ENCODE measurements at places on chromosomes 7 and 10.

DNA sequence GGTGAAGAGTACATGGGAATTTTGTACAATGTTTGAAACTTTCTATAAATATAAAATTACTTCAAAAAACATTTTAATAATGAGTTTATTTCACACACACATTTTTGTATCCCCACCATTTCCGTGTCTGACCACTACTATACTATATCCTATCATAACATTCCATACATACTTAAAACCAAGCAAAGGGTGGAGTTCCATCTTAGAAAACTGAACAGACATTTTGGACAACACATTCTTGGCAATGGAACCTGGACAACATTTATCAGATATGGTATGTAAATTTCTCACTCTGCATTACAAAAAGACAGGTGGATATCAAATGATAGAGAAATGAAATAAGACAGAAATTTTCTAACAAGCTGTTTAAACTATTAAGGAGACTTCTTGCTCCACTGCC lies 168.9 kb downstream of the TWIST1 start:
- no peak for DNase-seq

- DNase-seq, result no peak
Observed at GRCh38 chr10:89553064-89553734, 17.8 kb upstream of the SLC16A12 start.

GRCh38 chr7:1123715-1124114 lies 35.8 kb downstream of the GPER1 start:
- peak; percentile 45 for DNase-seq

GRCh38 chr7:156650042-156650441 lies 9.5 kb downstream of the RNF32 start:
- no peak for DNase-seq

- no peak for DNase-seq
Observed at GRCh38 chr7:5231811-5232484, 41.9 kb downstream of the WIPI2 start.

DNA sequence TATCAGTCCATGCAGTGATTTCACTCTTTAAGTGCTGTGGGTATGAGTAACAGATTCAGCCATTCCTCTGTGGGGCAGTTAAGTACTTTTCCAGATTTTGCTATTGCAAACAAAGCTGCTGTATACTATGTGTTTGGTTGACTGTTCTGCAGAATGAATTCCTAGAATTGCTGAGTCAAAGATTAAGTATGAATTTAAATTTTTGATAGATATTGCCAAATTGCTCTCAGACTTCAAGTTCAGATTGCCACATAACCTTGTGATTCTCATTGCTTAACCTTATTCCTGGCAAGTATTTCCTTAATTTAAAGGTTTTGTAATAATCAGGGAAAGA lies 21.6 kb upstream of the SAR1A start:
- DNase-seq, result no peak

GRCh38 chr7:139601176-139601575 lies 77.7 kb downstream of the CLEC2L start:
- DNase-seq, result no peak

GRCh38 chr10:110993024-110993693 lies 73.8 kb downstream of the SHOC2 start:
- DNase-seq, result no peak

DNA sequence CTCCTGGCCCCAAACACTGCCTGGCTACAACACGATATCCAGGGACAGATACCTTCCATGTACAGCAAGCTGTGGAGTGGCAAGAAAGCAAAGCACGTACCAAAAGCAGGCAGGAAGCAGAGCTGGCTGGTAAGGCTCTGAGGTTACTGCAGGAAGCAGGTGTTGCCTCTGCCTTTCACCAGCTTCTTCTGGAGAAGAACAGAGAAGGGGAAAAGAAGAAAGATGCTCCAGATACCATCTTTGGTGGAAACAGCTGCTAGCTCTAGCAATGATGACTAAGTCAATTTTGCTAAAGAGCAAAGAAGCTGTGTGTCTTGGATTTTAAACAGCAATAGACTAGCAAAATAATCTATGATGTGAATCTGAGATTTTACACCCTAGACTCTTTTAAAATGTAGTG lies 34.9 kb upstream of the PRSS1 start:
- DNase-seq, result no peak

GRCh38 chr10:21022821-21023220 lies 125.7 kb upstream of the NEBL start:
- DNase-seq, result no peak

- no peak for DNase-seq
Observed at GRCh38 chr10:90304533-90304932, 553.3 kb downstream of the HTR7 start.

GRCh38 chr7:27611059-27611458 lies 51.6 kb downstream of the HIBADH start:
- DNase-seq, result no peak

GRCh38 chr10:111996103-111996502 lies 187.5 kb downstream of the GPAM start:
- no peak for DNase-seq

GRCh38 chr7:137032436-137032835 lies 164.0 kb downstream of the CHRM2 start:
- DNase-seq, result no peak

DNA sequence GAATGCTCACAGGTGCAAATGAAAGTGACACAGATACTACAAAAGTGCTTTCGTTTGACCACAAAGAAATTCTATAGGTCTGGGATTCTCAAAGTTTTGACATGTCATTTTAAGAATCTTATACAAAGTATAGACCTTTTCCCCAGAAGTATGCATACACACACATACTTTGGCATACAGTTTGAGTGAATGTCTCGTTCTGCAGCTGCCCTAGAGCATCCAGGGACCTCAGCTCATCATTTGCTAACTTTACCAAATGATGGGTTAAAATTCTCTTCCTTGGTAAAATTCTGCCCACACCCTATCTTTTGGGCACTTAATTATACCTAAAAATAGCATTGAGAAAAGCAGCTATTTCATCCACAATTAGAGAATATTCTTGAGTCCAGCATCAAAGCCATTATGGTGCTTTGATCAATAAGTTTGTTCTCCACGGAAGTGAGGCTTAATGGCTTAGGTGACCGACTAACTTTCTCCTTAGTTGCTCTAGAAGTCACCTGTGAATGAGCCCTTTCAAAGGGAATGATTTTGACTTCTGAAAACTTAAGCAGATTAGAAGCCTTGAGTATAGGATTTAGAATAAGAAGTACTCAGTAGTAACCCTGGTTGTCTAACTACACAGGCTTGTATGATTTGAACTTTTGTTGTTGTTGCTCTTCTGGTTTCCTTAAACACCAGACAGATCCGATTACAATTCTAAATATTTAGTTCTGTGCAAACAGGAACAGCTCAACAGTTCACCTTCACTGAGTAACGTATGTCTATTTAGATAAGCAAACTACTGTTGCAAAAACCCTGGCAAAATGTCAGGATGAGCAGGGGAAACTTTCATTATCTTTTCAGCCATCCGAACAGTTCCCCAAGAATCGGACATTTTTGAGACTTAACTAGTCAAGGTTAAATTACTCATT lies 70.6 kb downstream of the CNNM2 start:
- no peak for DNase-seq

- DNase-seq, result no peak
Observed at GRCh38 chr10:113576852-113577251, 24.0 kb downstream of the HABP2 start.

- peak; percentile 75 for DNase-seq
Observed at GRCh38 chr10:119206603-119207365, 587 bp upstream of the GRK5 start.

DNA sequence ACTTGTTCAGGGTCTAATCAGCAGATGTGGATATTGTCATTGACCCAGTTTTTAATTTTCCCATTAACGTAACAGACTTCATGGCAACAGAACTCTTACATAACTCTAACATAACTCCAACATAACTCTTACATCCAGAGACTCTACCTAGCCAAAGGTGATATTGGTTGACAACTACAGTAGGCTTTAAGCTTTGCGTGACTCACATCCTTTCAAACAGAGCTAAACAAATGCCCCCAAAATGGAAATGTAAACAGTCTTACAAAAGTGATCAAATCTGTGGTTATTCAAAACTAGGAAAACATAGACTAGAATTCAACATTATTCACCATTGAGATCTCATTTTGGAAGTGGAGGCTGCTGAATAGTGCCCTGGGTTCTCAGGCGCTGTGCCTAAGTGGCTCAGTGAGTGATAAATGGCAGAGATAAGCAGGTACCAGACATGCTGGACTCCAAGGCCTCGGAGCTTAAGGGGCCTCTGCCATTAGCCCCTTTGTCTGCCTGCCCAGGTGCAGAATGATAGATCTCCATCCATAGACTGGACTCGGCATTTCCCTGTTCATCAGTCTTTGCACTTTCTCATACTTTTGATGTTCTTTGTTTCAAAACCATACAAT lies 34.3 kb upstream of the BTBD16 start:
- no peak for DNase-seq

DNA sequence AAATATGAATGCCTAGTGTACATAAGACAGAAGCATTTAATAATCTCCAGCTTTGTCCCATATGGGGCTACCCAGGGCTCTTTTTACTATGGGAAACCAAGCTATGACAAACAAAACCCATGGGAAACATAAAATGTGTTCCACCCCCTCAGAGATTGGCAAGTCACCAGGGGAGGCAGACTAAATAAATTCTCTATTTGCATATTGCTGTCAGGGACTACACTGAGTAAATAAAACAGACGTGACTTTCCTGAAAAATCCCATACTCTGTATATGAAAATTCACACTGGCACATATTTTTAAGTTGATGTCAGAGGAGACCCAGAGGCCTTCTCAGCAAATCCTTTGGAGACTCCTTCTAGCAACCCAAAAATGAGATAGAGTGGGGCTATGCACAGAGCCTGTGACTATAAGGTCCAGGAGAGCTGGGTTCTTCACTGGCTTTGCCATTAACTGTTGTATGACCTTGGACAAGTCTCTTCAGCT lies 44.0 kb upstream of the HPSE2 start:
- no peak for DNase-seq

- DNase-seq, result no peak
Observed at GRCh38 chr7:157391036-157391710, 54.4 kb downstream of the DNAJB6 start.

GRCh38 chr7:114412548-114412947 lies 2.1 kb upstream of the FOXP2 start:
- DNase-seq, result no peak

GRCh38 chr10:88278912-88279311 lies 304.2 kb downstream of the RNLS start:
- no peak for DNase-seq

- DNase-seq, result no peak
Observed at GRCh38 chr10:130050721-130051120, 59.9 kb downstream of the C10orf143 start.

DNA sequence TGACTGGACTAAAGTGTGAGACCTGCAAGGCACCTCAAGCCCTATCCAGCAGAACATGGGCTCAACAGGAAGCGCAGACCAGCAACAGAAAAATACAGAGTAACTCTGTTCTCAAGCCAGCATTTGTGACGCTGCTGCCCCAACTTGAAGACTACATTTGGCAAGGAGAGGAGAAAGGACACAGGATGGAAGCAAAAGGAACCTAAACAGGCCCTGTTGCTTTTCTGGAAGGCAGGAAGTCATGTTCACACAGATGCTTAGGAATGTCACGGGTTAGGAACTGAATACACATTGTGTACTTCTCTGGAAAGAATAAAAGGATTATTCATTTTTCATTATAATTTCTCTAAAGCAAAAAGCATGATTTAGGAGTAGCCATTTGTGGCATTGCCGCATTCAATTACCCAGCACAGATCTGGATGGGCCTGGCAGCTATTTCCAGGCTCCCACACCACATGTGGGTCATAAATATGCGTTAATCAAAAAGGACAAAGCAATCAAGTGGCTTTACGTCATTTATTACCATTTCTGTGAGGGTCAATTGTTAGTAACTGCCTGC lies 19.8 kb upstream of the TOMM7 start:
- DNase-seq, result no peak

DNA sequence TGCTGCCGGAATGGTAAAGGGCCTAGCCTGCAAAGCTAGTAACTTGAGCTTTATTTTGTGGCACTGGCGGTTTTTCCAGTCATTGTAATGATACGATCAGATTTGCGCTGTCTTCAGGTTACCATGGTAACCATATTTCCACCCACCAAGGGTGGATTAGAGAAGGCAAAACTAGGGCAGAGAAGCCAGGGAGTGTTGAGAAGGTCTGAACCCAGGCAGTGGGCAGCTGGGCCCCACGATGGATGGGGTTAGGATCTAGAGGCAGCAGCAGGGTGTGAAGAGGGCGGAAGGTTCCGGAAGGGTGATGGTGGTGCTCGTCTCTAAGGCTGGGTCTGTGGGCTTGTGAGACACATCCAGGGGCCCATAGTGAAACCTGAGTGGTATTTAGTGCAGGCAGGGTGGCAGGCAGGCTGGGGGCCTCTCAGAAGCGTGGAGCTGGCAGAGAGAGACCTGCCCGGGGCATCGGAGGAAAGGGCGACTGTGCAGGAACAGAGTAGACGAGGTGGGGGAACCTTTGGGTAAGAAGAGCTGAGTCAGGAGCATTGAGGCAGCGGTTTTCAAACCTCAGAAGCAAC lies 87.9 kb upstream of the GTF2I start:
- DNase-seq, result no peak

DNA sequence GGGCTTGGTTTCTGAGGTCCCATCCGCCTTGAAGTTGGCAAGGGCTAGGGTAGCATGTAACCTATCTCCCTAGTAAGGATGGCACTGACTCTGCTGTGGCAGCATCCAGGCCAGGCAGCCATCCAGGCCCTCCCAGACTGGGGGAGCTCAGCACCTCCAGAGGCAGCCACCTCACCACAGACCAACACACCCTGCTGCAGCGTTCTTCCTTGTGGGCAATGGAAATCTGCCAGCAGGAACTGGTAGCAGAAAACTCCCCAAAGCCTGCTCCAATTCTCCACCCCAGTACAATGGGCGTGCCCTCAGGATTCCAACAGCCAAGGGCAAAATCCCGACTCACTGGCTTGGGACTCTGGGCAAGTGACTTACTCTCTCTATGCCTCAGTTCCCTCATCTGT lies 27.5 kb downstream of the DLG5 start:
- DNase-seq, result no peak

DNA sequence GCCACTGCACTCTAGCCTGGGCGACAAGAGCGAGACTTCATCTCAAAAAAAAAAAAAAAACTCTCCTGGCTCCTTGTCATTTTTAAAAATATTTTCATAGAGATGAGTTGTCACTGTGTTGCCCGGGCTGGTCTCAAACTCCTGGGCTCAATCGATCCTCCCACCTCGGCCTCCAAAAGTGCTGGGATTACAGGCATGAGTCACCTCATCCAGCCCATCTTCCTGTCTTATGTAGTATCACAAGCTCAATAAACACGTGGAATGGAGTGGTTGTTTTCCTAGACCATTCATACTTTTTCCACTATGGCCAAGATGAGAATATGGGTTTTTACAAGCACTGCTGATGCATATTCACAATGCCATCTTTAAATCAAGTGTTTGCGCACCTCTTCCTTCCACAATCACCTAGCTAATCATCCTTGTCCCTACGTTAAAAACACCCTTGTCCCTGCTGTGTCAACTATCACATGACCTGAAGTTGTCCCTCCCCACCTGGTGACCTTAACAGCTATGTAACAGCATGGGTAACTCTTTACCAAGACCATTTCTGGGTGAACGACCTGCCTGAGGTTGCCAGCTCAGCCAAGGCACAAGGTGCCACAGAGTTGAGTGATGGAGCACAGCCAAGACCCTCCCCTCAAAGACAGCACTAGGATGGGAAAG lies 21.3 kb downstream of the DLG5 start:
- no peak for DNase-seq

Measured in progenitor cell of endocrine pancreas (in vitro differentiated cells).